Adipocyte (in vitro differentiated cells): ENCODE measurements at places on chromosomes 4 and X.
A peak's percentile ranks its signal among the peaks of the same experiment; 100 is the strongest.

DNA sequence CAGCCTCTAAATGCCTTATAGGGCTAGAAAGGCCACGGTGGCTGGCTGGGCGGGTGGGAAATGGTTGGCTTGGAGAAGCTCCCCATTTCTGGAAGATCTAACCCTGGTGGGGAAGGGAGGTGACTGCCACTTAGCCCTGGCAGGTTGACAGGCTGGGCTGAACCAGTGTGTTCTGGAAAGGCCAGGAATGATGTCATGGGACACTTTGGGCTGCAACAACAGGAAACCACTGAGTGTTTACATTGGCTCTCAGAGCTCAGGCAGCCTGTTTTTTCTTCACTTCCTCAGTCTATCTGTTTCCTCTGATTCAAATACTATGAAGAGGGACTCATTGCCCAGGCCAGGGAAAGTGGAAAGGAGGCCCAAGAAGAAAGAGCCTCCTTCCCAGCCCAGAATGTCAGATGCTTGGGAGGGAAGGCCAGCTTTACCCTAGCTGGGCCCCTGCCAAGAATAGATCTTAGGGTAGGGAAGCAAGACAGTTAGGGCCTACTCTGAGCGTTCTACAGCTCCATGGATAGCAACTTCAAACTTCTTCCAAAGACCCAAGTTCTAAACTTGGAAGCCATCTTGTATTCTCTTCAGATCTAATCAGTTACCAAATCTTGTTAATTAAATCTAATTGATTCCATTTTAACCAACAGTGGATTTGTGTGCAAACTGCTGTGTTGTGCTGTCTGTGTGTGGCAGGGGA lies 65.8 kb upstream of the MSN start:
- peak; percentile 74 for DNase-seq

DNA sequence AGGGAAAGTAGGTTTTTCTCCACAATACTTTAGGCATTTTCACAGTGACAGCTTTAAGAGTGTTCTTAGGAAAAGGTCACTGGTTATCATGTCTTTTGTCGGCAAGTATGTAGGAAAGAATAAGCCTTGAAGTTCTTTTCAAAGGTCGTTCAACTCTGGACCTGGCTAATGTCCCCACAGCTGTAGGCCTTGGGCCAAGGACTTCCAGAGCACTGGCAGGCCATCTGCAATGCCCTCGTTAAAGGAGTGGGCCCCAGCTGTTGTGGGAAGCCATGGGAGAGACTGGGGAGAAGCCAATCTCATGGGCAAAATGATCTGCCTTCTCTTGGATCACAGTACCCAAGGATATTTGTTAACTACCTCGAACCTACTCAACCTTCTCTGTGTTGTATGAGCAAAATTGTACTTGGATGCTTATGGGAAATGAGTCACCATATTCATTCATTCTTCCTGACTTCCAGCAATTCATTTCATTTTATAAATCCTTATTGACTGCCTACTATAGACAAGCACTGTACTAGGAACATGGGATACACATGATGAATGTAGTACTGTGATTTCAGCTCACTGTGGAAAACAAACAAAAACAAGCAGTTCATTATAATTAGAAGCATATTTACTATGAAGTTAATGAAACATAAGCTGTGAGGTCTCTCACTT lies 141.1 kb upstream of the KIT start:
- no peak for DNase-seq

DNA sequence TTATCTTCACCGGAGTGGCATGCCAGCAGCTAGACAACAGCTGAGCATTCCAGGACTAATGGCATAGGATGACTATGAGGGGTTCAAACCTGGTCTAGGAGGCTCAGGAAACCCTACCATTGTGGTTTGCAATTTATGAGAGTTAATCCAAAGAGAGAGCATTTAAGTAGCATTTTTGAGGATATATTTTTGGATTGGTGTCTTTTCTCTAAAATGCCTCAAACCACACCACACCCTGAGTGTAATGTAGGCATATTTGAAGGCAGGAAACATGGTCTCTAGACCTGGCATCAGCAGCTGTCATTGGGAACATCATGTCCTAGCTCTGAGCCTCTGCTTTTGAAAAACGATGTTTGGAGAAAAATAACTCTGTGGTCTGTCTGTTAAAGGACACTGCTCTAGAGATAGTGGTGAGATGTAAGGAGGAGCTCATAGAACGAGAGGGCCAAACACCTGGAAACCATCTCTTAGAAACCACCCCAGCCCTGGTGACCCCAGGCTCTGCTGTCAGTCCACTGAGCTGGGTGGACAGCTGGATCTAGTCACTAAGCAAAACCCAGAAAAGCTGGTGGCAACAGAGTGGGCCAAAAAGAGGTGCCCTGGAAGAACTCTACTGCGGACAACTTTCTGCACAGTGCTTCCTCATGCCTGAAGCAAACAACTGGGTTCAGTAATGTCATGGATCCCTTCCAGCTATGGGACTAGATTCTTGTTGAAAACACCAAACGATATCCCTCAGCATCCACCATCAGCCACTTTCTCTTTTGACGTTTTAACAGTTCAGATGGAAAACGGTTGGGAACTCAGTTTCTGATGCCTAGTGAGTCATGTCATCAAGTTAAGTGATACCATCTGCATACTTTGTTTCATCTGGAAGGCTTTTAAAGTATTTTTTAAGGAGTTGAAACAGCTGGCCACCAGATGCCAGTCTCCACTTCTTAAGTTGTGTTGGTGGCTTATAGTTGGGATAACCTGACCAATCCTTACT lies 100.2 kb upstream of the C1QTNF7 start:
- peak; percentile 95 for DNase-seq

- no peak for DNase-seq
Measured at GRCh38 chr4:173146456-173146855, 22.2 kb upstream of the GALNT7 start.

GRCh38 chr4:38455092-38455862 lies 208.7 kb upstream of the KLF3 start:
- DNase-seq = peak; percentile 3

DNA sequence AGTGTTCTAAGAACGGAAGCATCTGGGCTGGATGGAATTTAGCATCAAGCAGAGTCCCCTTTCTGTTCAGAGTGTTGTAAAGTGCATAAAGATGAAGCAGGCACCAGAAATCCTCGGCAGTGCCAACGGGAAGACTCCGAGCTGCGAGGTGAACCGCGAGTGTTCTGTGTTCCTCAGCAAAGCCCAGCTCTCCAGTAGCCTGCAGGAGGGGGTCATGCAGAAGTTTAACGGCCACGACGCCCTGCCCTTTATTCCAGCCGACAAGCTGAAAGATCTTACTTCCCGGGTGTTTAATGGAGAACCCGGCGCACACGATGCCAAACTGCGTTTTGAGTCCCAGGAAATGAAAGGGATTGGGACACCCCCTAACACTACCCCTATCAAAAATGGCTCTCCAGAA lies 29.4 kb downstream of the NSD2 start:
- no peak for DNase-seq

- DNase-seq = peak; percentile 9
Measured at GRCh38 chr4:6221851-6222760, 21.8 kb upstream of the JAKMIP1 start.

GRCh38 chr4:101411926-101412325 lies 64.6 kb upstream of the PPP3CA start:
- DNase-seq = no peak

DNA sequence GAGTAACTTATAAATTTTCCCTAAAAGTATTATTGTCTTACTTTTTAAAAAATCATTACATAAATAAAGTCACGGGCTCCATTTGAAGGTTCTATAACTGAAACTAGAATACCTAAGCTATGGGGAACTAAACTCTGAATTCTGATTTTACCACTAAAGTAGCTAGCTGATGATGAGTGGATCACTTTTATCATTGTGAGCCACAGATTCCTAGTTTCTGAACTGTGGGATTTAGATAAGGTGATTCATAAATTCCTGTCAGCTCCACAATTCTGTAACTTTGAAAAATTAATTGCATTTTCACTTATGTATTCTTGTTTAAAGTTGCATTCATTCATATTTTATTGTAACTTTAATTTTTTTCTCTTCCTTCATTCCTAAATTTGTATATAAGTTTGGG lies 540.9 kb downstream of the GBA3 start:
- no peak for DNase-seq

- DNase-seq = no peak
Measured at GRCh38 chrX:44451056-44451455, 91.6 kb downstream of the FUNDC1 start.

DNA sequence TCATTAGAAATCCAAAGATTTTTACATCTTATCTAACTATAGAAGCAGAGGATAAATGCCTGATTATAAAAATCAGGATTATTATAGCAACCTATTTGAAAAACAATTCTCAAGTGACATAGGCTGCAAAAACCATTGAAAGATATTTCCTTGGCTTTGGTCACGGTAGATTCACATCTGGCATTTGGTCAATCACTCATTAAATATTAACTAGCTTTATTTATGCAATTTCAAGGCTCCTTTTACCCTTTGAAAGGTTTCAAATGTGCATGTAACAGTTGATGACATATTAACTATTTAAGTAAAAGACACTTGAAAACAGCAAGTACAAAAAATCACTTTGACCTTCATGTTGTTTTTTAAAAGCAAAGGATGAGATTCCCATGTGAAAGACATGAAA lies 98.1 kb downstream of the MMRN1 start:
- no peak for DNase-seq

GRCh38 chr4:167775375-167775774 lies 317.0 kb upstream of the ANXA10 start:
- no peak for DNase-seq

DNA sequence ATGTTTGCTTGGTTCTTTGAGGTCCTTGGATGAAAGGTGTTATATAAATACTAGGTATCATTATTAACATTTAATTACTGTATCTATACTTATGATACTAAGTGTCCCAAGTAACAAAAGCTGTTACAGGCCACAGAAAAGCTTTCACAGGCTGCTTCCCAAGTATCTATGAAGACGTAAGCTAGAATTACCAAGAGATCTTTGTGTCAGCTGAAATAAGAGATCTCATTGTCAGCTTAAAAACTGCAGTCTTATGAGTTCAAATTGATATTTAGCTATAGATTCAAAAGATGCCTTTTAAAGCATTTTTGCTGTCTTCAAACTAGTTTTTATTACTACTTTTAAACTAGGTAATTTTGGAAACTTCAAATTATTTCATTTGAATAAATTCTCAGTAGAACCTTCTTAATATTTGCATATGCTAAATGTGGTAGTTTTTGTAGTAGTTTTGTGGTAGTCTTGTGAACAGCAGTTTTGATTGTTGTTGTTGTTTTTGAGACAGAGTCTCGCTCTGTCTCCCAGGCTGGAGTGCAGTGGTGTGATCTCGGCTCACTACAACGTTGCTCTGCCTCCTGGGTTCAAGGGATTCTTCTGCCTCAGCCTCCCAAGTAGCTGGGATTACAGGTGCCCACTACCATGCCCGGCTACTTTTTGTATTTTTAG lies 170.0 kb upstream of the RPL34 start:
- no peak for DNase-seq

DNA sequence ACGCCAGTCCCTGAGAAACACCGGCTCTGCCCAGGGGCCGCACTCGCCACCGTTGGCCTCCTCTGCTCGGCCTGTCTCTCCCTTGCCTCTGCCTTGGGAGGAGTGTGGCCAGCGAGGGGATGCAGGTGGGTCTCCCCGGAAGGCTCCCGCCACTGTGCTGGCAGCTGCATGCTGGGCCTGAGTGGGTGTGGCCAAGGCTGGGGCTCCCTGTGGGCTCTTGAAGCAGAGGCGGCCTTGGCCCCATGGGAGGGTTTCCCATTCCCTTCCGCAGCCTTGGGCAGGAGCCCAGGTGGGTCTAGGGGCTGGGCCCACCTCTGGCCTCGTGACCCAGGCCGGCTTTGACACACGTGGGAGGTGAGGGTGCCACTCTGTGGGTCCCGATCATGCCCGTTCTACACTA lies 19.1 kb downstream of the FGFRL1 start:
- no peak for DNase-seq

DNA sequence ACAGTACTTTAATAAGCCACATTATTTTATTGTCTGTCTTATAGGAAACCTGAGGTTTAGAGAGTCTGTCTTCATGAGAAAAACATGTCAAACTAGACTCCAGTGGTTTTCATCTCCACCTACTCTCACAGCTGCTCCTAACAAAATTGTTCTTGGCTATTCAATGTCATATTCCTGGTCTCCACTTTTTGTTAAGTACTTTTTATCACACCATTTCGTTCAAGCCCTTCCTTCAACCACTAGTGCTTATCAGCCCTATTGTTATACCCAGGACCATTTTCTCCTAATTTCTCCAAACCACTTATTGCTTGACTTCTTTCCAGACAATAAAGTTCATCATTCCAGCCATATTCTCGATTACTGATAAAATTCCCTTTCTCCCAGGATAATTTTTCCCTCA lies 1674.3 kb upstream of the AGA start:
- DNase-seq = no peak

DNA sequence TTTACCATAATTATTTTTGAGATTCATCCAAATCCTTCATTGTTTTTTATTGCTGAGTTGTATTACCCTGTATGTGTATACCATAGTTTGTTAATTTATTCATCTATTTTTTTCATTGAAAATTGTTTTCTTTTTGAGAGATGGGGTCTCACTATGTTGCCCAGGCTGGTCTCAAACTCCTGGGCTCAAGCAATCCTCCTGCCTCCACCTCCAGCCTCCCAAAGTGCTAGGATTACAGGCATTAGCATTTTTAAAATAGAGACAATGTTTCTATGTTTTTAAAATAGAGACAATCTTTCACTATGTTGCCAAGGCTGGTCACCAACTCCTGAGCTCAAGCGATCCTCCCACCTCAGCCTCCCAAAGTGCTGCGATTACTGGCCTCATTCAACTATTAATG lies 1.6 kb upstream of the MAGIX start:
- DNase-seq = no peak

GRCh38 chr4:143232277-143232676 lies 47.6 kb downstream of the USP38 start:
- DNase-seq = no peak

DNA sequence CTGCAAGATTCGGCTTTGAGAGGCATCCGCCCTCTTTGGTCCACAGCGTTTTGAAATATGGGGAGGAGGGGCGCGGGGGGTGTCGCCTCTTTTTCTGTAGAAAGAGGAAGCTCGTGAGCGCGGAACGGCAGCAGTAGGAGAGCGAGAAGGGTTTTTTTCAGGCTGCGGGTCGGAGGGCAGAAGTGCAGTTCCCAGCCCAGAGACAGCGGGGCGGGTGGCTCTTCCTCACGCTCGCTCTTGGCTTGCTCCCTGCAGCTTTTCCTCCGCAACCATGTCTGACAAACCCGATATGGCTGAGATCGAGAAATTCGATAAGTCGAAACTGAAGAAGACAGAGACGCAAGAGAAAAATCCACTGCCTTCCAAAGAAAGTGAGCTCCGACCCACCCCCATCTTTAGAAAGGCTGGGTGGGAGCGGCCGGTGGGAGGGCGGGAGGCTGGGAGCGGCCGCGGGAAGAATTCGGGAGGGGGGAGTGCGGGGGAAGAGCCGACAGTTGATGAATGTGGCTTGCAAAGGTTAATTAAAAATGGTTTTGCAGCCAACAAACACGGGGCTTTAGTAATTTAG lies 1.2 kb downstream of the TMSB4X start:
- DNase-seq = peak; percentile 58
